ENCODE measurements at places on chromosomes 1 and 21. TPM values are rescaled to one million over a fixed set of nuclear protein-coding genes. Genes with fewer than 3 reads are reported as not detected.

GRCh38 chr1:95257758-95258157 lies 23.7 kb downstream of the RWDD3 start:
- no peak for DNase-seq
- no peak overlapping the region for H3K27ac ChIP-seq
- no peaks in the 10 kb centered on the region for H3K27me3 ChIP-seq

Gene ALPL
- total RNA-seq = 0.41 TPM

Gene OR6K3
- not detected for total RNA-seq

Gene TMEM269
- total RNA-seq = 0.63 TPM

All from T-cell (primary cell).